NCI-H2227 treated with DMSO at 0.1 percent for 48 hours (cell line): ENCODE measurements at places on chromosomes 7 and 10.

DNA sequence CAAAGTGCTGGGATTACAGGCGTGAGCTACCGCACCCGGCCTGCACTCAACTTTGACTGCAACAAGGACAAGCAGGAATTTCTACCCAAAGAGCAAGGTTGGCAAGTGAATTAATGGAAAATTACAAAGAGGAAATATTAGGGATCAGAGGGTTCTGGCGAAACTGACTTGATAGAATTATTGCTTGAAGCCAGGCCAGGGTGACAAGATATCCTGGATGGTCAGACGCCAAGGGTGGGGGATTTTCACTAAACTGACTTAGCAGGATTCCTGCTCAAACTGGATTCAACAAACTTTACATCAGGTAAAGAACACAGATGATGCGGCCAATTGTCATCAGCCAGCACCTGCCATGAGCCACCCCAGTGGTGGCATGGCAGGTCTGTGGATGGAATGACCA, 603.6 kb upstream of the MGMT start:
- no peak for DNase-seq

DNA sequence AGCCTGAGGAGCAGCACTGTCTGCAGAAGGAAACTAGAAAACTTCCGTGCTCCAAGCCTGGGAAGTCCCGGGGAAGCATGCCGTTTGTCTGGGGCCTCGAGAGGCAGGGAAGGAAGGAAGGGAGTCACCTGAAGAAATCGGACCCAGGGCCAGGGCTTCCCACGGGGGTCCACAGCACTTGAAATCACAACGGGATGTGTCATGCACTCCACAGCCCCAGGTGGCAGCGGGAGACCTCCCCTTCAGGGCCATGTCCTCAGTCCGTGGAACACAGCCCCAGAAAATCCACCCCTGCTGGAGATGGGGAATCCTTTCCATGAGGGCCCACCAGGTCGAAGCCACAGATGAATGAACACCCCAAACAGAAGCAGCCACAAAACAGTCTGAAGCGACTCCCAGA, 239.5 kb downstream of the MGMT start:
- no peak for DNase-seq

DNA sequence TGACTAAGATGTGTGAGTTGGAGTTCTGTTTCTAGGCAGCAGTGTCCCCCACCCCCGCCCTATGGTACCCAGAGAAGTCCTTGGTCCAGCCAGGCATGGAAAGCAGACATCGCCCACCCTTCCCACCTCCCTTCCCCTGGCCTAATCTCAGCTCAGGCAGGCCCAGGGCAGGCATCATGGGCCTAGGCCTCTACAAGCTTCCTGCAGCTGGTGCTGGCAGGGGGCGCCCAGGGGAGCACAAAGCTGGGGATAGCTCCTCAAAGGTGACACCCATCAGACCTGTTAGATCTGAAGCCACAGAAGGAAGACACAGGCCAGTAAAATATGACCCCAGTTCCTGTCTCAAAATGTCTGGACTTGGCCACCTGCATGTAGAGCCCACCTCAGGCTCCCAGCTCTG, 18.9 kb upstream of the UNC5B start:
- DNase-seq, result no peak

DNA sequence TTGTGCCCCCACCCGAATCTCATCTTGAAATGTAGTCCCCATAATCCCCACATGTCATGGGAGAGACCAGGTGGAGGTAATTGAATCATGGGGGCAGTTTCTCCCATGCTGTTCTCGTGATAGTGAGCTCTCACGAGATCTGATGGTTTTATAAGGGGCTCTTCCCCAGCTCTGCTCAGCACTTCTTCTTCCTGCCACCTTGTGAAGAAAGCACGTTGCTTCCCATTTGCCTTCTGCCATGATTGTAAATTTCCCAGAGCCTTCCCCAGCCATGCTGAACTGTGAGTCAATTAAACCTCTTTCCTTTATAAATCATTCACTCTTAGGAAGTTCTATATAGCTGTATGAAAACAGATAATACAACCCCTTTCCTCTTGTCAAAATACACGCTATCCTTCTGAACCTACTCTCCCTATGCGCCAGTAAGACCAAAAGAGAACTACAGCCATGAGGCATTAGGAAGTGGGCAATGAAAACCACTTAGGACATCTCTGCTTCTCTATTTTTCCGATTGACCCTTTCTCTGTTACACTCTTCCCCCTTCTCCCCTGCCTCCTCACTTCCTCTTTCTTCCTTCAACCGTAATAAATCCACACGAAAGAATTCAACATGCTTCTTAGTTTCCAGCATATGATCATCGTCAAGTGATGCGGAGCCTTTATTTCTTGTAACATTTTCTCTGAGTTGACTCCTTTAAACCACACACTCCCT, 101.2 kb upstream of the WDR11 start:
- no peak for DNase-seq

DNA sequence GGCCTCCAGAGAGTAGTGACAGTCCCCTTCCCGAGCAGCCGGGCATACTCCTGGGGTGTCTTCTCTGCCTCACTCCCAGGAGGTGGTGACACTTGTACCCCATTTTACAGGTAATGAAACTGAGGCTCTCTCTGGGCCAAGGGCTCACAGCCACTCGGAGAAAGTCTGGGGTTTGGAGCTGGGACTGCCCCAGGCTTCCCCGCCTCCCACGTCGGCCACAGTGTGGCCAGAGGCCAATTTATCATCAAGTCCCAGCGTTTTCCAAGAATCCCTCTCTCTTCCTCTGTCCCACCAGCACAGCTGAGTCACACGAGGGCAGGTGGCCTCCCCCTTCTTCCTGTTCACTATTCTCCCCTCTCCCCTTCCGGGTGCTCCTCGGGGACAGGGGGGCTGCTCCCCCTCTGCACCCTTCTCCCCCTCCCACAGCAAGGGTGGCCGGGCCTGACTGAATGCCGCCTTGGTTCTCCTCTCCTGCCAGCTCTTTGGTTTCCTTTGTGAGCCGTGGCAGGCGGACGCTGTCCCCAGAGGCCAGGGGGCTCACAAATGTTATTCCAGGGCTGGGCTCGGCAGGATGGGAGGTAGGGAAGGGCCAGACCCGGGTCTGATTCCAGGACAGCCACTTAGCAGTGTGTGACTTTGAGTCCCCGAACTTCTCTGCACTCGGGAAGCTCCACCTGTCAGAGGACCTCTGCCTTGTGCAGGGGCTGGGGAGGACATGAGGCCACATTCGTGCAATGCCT, 17.7 kb downstream of the CLIP2 start:
- DNase-seq, result no peak

DNA sequence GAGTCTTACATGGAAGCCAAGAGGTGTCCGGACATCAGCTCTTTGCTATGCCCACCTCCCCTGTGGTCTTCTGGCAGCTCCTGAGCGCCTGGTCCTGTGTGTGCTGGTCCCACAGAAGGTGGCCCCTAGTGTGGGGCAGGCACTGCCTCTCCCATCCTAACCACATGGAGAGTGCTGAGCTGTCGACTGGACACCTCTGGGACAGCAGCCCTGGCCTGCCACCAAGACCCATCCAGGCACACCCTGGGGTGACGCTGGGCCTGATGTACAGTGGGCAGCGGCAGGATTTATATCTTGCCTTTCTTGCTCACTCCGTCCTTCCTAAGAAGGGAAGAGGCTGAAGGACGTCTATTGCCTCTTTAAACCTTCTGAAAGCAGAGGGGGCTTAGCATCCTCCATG, 98.7 kb downstream of the EBF3 start:
- DNase-seq, result no peak
